Lower leg skin (tissue), 4 donors: ENCODE measurements at places on chromosomes 1 and 21. TPM values are rescaled to one million over a fixed set of nuclear protein-coding genes. Genes with fewer than 3 reads are reported as not detected.

GRCh38 chr1:44072204-44072603, 40.9 kb upstream of the SLC6A9 start:
- no peak for DNase-seq

- no peak for DNase-seq
Observed at GRCh38 chr1:27435566-27436203, 43.3 kb downstream of the GPR3 start.

DNA sequence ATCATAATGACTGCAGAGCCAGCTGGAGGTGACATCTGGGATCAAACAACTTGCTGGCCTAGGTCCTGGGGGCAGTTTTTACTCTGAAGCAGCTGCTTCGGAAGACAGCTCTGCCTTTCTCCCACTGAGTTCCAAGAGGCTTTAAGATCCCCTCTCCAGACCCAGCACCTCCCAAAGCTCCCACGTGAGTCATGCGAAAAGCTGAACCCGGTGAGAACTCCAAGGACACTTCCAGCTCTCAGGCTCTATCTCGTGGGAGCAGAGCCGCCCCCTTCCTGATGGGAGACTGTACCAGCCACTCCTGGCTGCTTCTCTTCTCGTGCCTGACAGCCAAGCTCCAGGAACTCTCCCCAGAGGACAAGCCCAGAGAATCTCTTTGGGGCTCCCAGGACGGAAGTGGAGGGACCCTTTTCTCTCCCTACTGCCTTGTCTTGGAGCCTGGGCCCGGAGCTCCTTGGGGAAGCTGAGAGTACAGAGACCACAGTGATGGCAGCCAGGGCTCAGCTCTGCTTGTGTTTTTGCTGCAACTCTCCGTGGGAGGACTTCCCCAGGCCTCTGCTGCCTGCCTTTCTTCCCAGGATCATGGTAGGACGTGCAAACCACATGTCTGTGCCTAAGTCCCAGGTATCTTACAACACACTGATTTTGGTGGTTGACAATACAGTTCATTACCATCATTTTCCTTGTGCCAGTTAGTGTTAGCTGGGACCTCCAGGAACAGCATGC, 40.6 kb downstream of the STUM start:
- DNase-seq = no peak

DNA sequence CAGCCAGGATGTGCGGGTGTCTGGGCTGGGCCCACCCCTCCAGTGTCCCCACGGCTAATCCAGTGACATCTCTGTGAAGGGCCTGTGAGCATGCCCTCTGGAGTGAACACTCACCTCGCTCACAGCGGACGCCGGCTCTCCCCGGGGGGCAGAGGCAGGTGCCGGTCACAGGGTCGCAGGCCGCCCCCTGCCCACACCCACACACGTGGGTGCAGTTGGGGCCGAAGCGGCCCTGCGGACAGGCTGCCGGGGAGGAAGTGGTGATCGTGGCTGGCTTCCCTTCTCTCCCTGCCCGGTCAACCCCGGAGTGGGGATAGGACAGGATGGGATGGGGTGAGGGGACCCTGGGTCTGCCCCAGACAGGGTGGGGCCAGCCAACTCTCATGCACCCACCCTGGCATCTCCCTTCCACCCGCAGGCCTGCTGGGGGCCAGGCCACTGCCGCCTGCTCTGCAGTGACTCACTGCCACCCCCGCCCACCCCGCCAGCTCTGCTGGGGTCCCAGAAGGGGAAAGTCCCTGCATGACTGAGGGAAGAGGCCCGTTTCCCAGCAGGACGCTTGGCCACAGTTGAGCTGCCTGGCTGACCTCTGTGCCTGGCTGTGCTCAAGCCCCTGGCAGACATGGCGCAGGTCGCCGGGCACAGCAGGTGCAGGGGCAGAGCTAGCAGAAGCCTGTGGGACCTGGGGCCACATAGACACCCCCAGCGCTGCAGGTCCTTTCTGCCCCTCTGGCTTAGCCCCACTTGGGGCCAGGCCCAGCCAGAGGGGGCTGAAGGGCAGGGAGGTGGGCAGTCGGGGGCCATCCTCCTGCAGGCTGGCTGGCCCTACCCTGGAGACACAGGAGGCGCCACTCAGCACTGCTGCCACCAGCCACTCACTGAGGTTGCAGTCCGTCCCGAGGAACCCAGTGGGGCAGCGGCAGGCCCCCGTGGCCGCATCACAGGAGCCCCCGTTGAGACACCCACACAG, 41.6 kb downstream of the ARHGEF16 start:
- no peak for DNase-seq

LCE4A gene
- total RNA-seq = not detected

- no peak for DNase-seq
Observed at GRCh38 chr1:225544263-225544662, 108.7 kb downstream of the ENAH start.

GRCh38 chr1:18644446-18644845, 13.8 kb downstream of the PAX7 start:
- no peak for DNase-seq

GRCh38 chr1:203990118-203990517, 82.8 kb upstream of the SOX13 start:
- DNase-seq = no peak

- DNase-seq = no peak
Observed at GRCh38 chr1:217867446-217867995, 236.4 kb downstream of the SPATA17 start.

RXRG gene
- 0.66 TPM for total RNA-seq

- no peak for DNase-seq
Observed at GRCh38 chr1:209890641-209891330, 47.2 kb upstream of the SYT14 start.

- DNase-seq = no peak
Observed at GRCh38 chr1:151156515-151156819, at the start of gene TNFAIP8L2. TSS of gene TNFAIP8L2 (plus strand) at chr1:151156649. CDS start at chr1:151158698, 2,049 bp downstream.

DNA sequence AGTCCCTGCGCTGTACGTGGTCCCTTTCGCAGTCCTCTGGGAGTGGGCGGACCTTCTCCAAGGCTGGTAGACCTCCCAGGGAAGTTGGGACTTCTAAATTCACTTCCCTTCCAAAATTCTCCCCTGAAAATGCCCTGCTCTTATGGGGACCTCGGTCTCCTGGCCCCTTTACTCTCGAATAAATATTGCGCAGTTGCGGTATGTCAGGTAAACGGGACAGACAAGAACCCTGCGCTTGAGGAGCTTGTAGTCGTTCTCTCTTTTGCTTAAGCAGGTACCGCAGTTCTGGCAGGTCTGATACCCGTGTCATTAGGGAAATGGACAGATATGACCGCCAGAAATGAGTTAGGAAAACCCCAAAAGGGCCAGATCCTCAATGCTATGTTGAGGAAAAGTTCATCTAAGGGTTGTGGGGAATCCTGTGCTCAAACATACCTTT, 561 bp downstream of the KIF2C start:
- no peak for DNase-seq

DNA sequence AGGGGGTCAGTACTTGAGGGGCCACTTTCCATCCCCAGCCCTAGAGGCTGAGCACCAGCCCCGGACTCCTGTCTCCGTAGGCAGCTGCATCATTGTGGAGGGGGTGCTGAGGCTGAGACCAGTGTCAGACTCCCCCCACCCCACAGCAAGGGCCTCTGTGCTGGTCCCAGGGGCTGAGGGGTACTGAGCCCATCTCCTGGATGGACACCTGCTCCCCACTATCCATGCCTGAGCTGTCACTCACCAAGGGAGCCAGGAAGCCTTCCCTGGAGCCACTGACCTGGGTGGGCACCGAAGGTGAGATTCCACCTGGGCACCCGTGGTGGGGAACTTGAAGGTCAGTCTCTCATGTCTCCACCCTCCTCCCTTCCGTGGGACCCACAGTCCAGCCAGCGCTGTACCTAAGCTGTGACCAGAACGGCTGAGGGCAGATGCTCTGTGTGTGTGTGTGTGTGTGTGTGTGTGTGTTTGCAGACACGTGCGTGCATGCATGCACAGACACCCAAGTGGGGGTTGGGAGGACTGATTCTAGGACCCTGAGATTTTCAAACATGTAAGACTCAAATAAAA, 9.3 kb downstream of the DISP3 start:
- DNase-seq = no peak

GRCh38 chr21:44290327-44291077, 4.8 kb downstream of the AIRE start:
- DNase-seq = no peak

DNA sequence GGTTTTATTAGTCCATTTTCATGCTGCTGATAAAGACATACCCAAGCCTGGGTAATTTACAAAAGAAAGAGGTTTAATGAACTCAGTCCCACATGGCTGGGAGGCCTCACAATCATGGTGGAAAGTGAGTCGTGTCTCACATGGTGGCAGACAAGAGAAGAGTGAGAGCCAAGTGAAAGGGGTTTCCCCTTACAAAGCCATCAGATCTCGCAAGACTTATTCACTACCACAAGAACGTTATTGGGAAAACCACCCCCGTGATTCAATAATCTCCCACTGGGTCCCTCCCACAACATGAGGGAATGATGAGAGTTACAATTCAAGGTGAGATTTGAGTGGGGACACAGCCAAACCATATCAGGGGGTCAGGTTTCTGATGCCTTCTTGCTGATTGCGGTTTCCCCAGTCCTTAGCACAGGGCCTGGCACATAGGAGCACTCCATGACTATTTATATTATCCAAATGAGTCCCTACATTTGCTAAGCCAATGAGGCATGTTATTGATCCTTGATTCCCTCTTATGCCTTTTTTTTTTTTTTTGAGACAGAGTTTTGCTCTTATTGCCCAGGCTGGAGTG, 35.3 kb upstream of the PAXBP1 start:
- no peak for DNase-seq

CBR3 gene
- total RNA-seq = 31.9 TPM

GRCh38 chr1:240115831-240116230, 24.1 kb downstream of the FMN2 start:
- DNase-seq = no peak

ACOT11 gene
- total RNA-seq = 2.2 TPM

S1PR1 gene
- 62.5 TPM for total RNA-seq
